Activated CD4-positive, alpha-beta T cell treated with anti-CD3 and anti-CD28 coated beads, Interleukin-2, amount 10 ng/mL, durations not matched to agents 7 days and 5 days (primary cell): ENCODE measurements at places on chromosomes 13 and 19. TPM values are rescaled to one million over a fixed set of nuclear protein-coding genes. Genes with fewer than 3 reads are reported as not detected.

KIR3DL2 gene
- total RNA-seq: 2.8 TPM

PRR19 gene
- 0.62 TPM for total RNA-seq

ZNF667 gene
- 1.0 TPM for total RNA-seq

FXYD1 gene
- total RNA-seq: 1.0 TPM

ZNF442 gene
- 0.50 TPM for total RNA-seq

KLK12 gene
- total RNA-seq: not detected

DNA sequence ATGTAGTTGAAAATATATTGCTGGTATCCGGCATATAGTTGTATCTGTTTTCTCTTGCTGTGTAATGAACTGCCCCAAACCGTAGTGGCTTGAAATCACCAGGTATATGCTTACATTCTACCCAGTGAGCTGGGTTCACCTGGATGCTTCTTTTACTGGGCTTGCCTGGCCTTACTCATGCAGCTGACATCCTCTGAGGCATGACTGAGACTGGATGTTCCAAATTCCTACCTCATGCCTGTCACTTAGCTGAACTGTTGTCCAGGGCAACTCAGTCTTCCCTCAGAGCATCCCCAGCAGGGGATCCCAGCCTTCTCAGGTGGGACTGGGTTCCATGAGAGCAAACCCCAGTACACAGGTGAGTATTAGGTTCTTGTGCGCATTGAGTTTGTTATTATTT, 66.8 kb downstream of the IFT88 start:
- no peak for DNase-seq
- H3K36me3 ChIP-seq: peaks cover 2% of the 10 kb centered on the region
- H3K4me3 ChIP-seq: no peak overlapping the region
- H3K4me1 ChIP-seq: no peaks in the 10 kb centered on the region
- H3K27me3 ChIP-seq: no peaks in the 10 kb centered on the region

- no peaks in the 10 kb centered on the region for H3K36me3 ChIP-seq
- peaks cover 48% of the 10 kb centered on the region for H3K27me3 ChIP-seq
- DNase-seq: no peak
- peaks cover 15% of the 10 kb centered on the region for H3K4me1 ChIP-seq
- H3K27ac ChIP-seq: peak overlapping the region; percentile 60
Measured at GRCh38 chr19:55444646-55445045, 1.5 kb upstream of the SHISA7 start.

GRCh38 chr13:33483471-33483870, 197.9 kb upstream of the STARD13 start:
- no peaks in the 10 kb centered on the region for H3K36me3 ChIP-seq
- no peak for DNase-seq
- no peak overlapping the region for H3K4me3 ChIP-seq
- H3K27ac ChIP-seq: no peak overlapping the region

DNA sequence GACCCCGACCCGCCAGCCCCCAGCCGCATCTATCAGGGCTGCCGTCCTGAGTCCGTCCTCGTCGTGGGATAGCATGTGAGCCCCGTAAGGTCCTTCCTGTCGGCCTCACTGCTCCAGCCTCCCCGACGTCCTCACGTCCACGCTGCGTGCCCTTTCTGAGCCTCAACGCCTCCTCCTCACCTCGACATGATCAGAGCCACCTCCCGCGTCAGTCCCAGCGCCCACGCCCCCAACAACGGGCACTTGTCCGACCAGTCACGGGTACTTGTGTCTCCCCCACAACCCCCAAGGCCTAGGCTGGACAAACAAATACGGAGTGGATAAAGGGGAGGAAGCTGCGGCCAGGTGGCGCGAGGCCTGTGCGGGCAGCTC, 665 bp downstream of the ZNF497 start:
- H3K36me3 ChIP-seq: peaks cover 4% of the 10 kb centered on the region
- H3K27me3 ChIP-seq: no peaks in the 10 kb centered on the region
- peaks cover 16% of the 10 kb centered on the region for H3K4me1 ChIP-seq
- DNase-seq: peak; percentile 33
- peak overlapping the region; percentile 87 for H3K27ac ChIP-seq

GRCh38 chr19:33472691-33473652, 48.6 kb downstream of the PEPD start:
- no peak overlapping the region for H3K27ac ChIP-seq
- no peaks in the 10 kb centered on the region for H3K27me3 ChIP-seq
- DNase-seq: no peak
- peaks cover 9% of the 10 kb centered on the region for H3K4me1 ChIP-seq
- H3K4me3 ChIP-seq: no peak overlapping the region

- H3K27ac ChIP-seq: no peak overlapping the region
- no peaks in the 10 kb centered on the region for H3K36me3 ChIP-seq
- H3K27me3 ChIP-seq: no peaks in the 10 kb centered on the region
- no peak overlapping the region for H3K4me3 ChIP-seq
Measured at GRCh38 chr19:31534786-31535657, 185.8 kb upstream of the TSHZ3 start.

- H3K36me3 ChIP-seq: no peaks in the 10 kb centered on the region
- no peak overlapping the region for H3K27ac ChIP-seq
- H3K4me3 ChIP-seq: no peak overlapping the region
- peaks cover 36% of the 10 kb centered on the region for H3K4me1 ChIP-seq
- peaks cover 3% of the 10 kb centered on the region for H3K27me3 ChIP-seq
- DNase-seq: no peak
Measured at GRCh38 chr13:33206945-33207614, 78.5 kb downstream of the STARD13 start.

DNA sequence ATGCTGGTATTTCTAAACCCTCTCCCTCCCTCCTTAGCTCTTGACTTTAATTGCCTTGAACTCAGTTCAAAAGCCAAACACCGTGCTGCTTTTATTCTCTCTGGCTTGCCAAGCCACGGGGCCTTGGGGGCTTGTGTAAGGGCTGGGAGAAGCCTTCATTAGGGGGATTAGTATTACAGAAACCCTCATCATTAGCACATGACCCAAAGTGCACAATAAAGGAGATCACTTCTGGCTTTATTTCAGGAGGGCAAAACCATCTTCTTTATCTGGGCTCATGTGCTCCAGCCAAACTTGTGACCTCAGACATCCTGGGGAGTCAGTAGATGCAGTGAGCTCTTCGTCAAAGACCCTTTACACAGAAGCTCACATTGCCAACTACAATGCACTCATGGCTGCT, at the start of gene DCT:
TSS of gene DCT (minus strand) at position 67 of the 400 bp plus-strand sequence. CDS start 427 bp downstream, outside the sequence.
- H3K4me3 ChIP-seq: no peak within 1 kb of the TSS
- no peak within 1 kb of the TSS for H3K27ac ChIP-seq
- no peaks in the 10 kb centered on the region for H3K36me3 ChIP-seq
- H3K4me1 ChIP-seq: no peaks in the 10 kb centered on the region

DNA sequence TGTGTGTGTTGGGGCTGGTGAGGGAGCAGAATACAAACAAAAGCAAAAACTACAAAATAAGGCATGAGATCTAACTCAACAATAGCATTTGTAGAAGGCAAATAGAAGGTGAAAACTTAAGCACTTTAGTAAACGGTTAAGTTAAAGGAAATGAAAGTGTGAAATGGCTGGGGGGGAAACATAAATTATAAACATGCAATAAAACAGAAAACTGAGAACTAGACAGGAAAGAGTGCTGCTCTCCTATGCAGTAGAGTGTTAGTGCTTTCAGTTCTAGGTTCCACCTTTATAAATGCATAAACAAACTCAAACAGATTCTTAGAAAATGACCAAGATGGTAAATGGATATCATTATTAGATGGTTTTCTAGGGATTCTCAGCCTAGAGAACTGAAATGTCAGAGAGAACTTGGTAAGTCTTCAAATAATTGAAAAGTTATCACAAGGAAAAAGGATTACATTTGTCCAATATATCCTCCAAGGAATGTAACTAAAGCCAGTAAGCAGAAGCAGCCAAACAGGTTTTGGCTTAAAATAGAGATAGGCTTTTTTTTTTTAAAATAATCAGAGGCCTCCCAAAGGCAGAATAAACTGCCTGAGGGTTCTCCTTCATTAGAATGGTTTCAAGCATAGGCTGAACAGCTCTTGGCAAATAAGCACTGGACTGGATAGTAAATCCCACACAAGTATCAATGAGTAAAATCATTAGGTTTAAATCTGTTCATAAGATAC, 23.3 kb downstream of the RBM26 start:
- DNase-seq: no peak
- peak overlapping the region; percentile 6 for H3K4me3 ChIP-seq
- peaks cover 54% of the 10 kb centered on the region for H3K4me1 ChIP-seq
- H3K27ac ChIP-seq: peak overlapping the region; percentile 25

GRCh38 chr13:109787135-109787954, 962 bp upstream of the IRS2 start:
- DNase-seq: peak; percentile 28
- H3K27me3 ChIP-seq: peaks cover 31% of the 10 kb centered on the region
- H3K4me1 ChIP-seq: peaks cover 20% of the 10 kb centered on the region
- peak overlapping the region; percentile 87 for H3K27ac ChIP-seq
- peaks cover 2% of the 10 kb centered on the region for H3K36me3 ChIP-seq

DNA sequence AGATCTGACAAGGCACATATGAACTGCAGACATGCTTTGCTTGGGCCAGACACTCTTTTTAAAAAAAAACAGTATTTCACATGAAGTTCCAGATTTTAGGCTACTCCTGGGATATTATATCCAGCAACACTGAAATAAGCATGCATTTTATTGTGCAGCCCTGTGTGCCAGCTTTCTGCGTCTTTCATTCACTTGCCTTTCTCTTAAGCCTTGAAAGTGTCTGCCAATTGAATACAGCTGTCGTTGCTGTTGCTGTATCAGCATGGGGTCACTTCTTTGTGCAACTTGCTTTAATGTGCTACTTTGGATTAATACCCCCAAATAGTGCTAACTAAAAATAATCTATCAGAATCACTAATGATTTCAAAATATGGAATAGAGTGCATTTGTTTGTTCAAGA, 657.8 kb downstream of the SLITRK6 start:
- H3K27ac ChIP-seq: no peak overlapping the region
- no peak overlapping the region for H3K4me3 ChIP-seq
- H3K27me3 ChIP-seq: no peaks in the 10 kb centered on the region
- no peak for DNase-seq

GRCh38 chr19:35332817-35333216, 3.8 kb downstream of the CD22 start:
- no peaks in the 10 kb centered on the region for H3K36me3 ChIP-seq
- no peaks in the 10 kb centered on the region for H3K27me3 ChIP-seq
- H3K4me3 ChIP-seq: no peak overlapping the region
- H3K4me1 ChIP-seq: peaks cover 20% of the 10 kb centered on the region
- no peak overlapping the region for H3K27ac ChIP-seq

GRCh38 chr19:2171349-2172145, 7.8 kb downstream of the DOT1L start:
- no peaks in the 10 kb centered on the region for H3K27me3 ChIP-seq
- DNase-seq: peak; percentile 53

GRCh38 chr19:52188822-52189734, 774 bp upstream of the PPP2R1A start:
- no peaks in the 10 kb centered on the region for H3K27me3 ChIP-seq
- H3K36me3 ChIP-seq: peaks cover 23% of the 10 kb centered on the region
- DNase-seq: no peak
- peak overlapping the region; percentile 85 for H3K4me3 ChIP-seq
